ENCODE measurements at places on chromosomes 11 and 22. TPM values are rescaled to one million over a fixed set of nuclear protein-coding genes. Genes with fewer than 3 reads are reported as not detected.

The PGA5 gene
- 1.5 TPM for total RNA-seq

The OR8A1 gene
- total RNA-seq, result not detected

The ZNF280B gene
- total RNA-seq, result 2.8 TPM

The TMA7B gene
- total RNA-seq, result not detected

The PRR33 gene
- total RNA-seq, result not detected

The HSPB2 gene
- total RNA-seq, result not detected

Data from hepatocyte (in vitro differentiated cells).